ENCODE measurements at places on chromosomes 4 and X.

DNA sequence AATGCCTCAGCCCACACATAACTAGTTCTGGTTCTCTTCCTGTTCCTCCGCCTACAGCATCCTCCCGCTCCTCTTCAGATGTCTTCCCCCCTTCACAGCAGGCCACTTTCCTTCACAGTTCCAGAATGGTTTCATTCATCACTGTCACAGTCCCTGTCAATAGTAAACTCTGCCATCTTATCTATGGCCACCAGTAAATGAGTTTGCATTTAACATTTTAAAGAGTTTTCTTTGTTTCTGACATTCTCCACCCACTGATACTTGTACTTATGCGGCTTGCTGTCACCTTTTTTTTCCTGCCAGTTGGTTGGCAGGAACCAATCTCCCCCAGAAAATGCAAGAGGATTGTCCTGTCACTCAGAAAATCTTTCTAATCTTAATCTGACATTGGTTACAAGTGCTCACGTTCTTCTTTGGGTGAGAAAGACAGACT, 114.1 kb downstream of the GLUD2 start:
- no peaks in the 10 kb centered on the region for H3K36me3 ChIP-seq
- no peak overlapping the region for H3K4me3 ChIP-seq
- no peak overlapping the region for H3K27ac ChIP-seq
- DNase-seq = no peak

GRCh38 chrX:5857232-5857631, 371.4 kb downstream of the NLGN4X start:
- no peaks in the 10 kb centered on the region for H3K36me3 ChIP-seq
- no peak overlapping the region for H3K27ac ChIP-seq
- H3K4me1 ChIP-seq = no peaks in the 10 kb centered on the region
- no peak for DNase-seq
- H3K4me3 ChIP-seq = no peak overlapping the region
- H3K27me3 ChIP-seq = no peaks in the 10 kb centered on the region

DNA sequence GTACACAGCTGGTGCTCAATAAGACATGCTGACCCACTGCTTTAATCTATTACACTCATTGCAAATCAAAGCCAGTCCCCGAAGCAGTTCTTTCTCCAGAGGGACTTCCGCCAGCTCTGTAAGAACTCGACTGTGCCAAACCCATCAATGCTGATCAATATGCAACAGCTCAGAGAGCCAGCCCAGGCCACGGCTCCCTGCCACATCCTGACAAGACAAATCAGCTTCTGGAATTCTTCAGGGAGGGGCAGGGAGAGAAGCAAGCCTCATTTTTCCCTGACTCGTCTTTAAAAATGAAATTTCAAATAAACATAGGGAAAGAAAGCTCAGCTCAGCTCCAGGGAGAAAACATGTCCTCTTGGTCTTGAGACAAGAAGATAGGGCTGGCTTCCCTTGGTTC, 5.3 kb upstream of the ADRA2C start:
- no peak for DNase-seq
- no peak overlapping the region for H3K27ac ChIP-seq
- no peaks in the 10 kb centered on the region for H3K4me1 ChIP-seq
- peaks cover 26% of the 10 kb centered on the region for H3K27me3 ChIP-seq
- no peak overlapping the region for H3K4me3 ChIP-seq
- H3K36me3 ChIP-seq = no peaks in the 10 kb centered on the region

- peaks cover 6% of the 10 kb centered on the region for H3K4me1 ChIP-seq
- H3K36me3 ChIP-seq = no peaks in the 10 kb centered on the region
- DNase-seq = no peak
- H3K27me3 ChIP-seq = no peaks in the 10 kb centered on the region
Measured at GRCh38 chrX:66731398-66731797, 92.5 kb upstream of the EDA2R start.

DNA sequence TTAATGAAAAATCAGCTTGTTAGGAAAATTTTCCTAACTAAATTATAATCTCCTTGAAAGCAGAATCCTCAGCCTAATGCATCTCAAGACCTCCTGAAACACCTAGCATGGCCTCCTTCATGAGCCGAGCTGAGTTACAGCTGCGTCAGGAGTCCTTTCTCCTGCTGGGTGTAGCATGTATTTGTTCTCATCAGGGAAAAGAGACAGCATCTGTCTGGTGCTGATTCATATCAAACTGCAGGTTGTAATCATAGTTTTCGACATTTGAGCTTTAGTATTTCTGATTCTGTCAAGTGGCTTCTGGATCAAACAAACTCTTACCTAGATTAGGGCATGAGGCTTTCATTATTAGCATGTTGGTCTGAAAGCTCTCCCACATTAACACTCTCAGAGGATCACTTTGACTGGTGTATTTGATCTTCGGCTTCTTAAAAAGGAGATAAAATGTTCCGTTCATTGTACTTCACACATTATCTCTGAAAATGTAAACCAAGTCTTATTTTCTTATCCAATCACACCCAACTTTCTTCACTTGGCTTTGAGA, 140.1 kb upstream of the FRG1 start:
- H3K4me3 ChIP-seq = no peak overlapping the region
- no peaks in the 10 kb centered on the region for H3K4me1 ChIP-seq

DNA sequence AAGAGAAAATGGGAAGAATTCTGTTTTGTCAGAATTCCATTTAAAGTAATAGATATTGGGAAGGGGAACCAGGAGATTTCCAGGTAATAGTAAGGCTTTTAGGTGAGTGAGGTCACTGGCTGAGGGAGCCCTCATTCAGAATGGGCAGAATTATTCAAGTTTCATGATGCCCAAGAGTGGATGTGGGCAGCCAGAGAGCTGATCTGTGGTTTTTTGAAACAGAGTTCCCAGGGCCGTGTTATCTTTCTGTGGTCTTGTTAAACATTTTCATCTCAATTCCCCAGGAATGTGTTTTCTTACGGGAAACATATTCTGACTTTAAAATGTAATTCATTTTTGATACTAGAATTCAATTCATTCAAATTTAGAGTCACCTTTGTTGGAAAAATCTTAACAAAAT, 182.0 kb upstream of the AADAT start:
- H3K4me1 ChIP-seq = no peaks in the 10 kb centered on the region
- DNase-seq = no peak
- H3K36me3 ChIP-seq = no peaks in the 10 kb centered on the region
- no peaks in the 10 kb centered on the region for H3K27me3 ChIP-seq
- no peak overlapping the region for H3K27ac ChIP-seq
- no peak overlapping the region for H3K4me3 ChIP-seq

DNA sequence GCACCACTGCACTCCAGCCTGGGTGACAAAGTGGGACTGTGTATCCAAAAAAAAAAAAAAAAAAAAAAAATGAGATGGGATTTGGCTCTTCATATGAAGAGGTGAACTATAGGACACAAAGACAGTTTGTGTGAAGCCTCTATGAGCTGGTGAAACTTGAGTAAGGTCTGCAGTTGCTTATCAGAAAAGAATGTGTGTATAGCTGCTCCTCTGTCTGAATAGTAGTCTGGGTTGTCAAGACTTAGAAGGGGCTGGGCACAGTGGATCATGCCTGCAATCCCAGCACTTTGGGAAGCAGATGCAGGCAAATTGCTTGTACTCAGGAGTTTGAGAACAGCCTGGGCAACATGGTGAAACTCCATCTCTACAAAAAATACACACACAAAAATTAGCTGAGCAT, 82.8 kb downstream of the ARSF start:
- no peak for DNase-seq
- H3K4me3 ChIP-seq = no peak overlapping the region
- H3K27me3 ChIP-seq = no peaks in the 10 kb centered on the region
- H3K4me1 ChIP-seq = no peaks in the 10 kb centered on the region
- no peak overlapping the region for H3K27ac ChIP-seq
- no peaks in the 10 kb centered on the region for H3K36me3 ChIP-seq

- H3K27me3 ChIP-seq = no peaks in the 10 kb centered on the region
- no peak for DNase-seq
- no peak overlapping the region for H3K4me3 ChIP-seq
- H3K36me3 ChIP-seq = no peaks in the 10 kb centered on the region
- H3K4me1 ChIP-seq = no peaks in the 10 kb centered on the region
Measured at GRCh38 chr4:91914176-91914804, 389.5 kb upstream of the GRID2 start.

DNA sequence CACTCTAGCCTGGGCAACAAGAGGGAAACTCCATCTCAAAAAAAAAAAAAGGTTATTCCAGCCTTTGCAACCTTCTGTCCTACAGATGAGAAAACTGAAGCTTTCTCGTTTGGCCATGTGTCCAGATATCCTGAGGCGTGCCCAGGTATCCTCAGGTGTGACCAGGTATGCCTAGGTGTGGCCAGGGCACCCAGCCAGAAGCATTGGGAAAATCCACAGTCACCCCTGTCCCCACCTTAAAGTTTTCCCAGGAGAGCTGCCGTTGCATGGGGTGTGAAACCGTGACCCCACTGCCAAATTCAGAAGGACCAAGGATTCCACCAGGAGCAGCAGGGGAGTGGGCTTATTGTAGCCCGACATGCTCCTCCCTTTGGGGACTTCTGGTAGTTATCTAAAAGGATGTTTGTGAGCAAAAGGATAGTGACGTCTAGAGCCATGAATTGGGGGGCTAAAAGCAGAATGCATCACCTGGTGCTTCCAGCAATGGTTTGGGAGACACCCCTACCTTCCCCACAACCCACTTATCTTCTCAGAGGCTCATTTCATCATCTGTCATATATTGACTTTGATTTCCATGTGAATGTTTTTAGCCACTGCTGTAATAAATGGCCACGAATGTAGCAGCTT, 4.0 kb upstream of the DHRSX start:
- no peak overlapping the region for H3K27ac ChIP-seq
- H3K4me3 ChIP-seq = no peak overlapping the region
- H3K4me1 ChIP-seq = peaks cover 4% of the 10 kb centered on the region
- H3K36me3 ChIP-seq = no peaks in the 10 kb centered on the region

- no peak overlapping the region for H3K27ac ChIP-seq
- no peaks in the 10 kb centered on the region for H3K27me3 ChIP-seq
- no peak overlapping the region for H3K4me3 ChIP-seq
- DNase-seq = no peak
Measured at GRCh38 chr4:120105472-120105871, 38.8 kb upstream of the MAD2L1 start.

GRCh38 chr4:147975933-147976928, 244.3 kb downstream of the ARHGAP10 start:
- no peak for DNase-seq
- no peaks in the 10 kb centered on the region for H3K27me3 ChIP-seq
- H3K27ac ChIP-seq = no peak overlapping the region
- no peaks in the 10 kb centered on the region for H3K36me3 ChIP-seq

GRCh38 chrX:73987166-73987565, 316.8 kb upstream of the ZCCHC13 start:
- H3K27ac ChIP-seq = no peak overlapping the region
- H3K36me3 ChIP-seq = peaks cover 16% of the 10 kb centered on the region
- no peaks in the 10 kb centered on the region for H3K27me3 ChIP-seq
- peaks cover 4% of the 10 kb centered on the region for H3K4me1 ChIP-seq

GRCh38 chr4:61356696-61357095, 156.6 kb downstream of the ADGRL3 start:
- DNase-seq = no peak
- no peak overlapping the region for H3K4me3 ChIP-seq
- no peak overlapping the region for H3K27ac ChIP-seq
- H3K4me1 ChIP-seq = no peaks in the 10 kb centered on the region
- H3K36me3 ChIP-seq = no peaks in the 10 kb centered on the region
- H3K27me3 ChIP-seq = no peaks in the 10 kb centered on the region

DNA sequence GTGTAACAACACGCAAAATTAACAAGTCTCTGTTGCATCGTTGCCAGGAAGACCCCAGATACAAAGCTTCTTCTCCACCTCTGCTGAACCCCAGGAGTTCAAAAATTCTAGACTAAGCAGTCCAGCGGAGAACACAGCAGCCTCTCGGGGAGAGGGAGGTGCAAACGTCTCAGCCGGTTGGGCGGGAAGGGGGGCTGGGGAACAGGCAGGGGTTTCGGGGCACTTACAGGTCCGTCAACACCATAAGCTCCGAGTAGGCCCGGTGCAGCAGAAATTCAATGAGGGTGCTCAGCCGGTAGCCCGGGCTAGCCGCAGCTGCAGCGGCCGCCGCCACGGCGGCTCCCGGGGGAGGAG, 394 bp downstream of the MED14 start:
- H3K27ac ChIP-seq = peak overlapping the region; percentile 92
- H3K27me3 ChIP-seq = no peaks in the 10 kb centered on the region
- DNase-seq = peak; percentile 50
- H3K4me3 ChIP-seq = peak overlapping the region; percentile 86

GRCh38 chr4:177555007-177555574, 112.9 kb upstream of the AGA start:
- DNase-seq = peak; percentile 44
- no peaks in the 10 kb centered on the region for H3K4me1 ChIP-seq
- no peak overlapping the region for H3K27ac ChIP-seq
- H3K4me3 ChIP-seq = no peak overlapping the region
- H3K27me3 ChIP-seq = no peaks in the 10 kb centered on the region

DNA sequence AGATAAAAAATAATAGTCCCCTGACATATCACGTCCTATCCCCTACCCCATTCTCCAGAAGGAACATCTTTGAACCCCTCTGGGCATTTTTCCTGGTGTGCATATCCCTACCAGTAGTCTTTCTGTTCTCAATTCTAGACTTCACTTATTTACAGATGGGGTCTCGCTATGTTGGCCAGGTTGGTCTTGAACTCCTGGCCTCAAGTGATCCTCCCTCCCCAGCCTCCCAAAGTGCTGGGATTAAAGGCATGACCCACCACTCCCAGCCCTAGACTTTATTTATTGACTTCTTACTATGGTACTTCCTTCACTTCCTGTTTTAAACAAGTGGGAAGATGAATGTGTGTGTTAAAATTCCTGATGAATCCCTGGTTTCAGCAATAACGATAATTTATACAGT, 612 bp upstream of the RRAGB start:
- no peak for DNase-seq
- H3K4me3 ChIP-seq = peak overlapping the region; percentile 91
- H3K27ac ChIP-seq = peak overlapping the region; percentile 95
- H3K4me1 ChIP-seq = peaks cover 28% of the 10 kb centered on the region
- peaks cover 10% of the 10 kb centered on the region for H3K36me3 ChIP-seq

GRCh38 chr4:52510939-52511565, 148.0 kb downstream of the USP46 start:
- H3K4me3 ChIP-seq = no peak overlapping the region
- DNase-seq = no peak
- H3K27me3 ChIP-seq = no peaks in the 10 kb centered on the region

GRCh38 chrX:41352329-41352838, 18.4 kb downstream of the DDX3X start:
- H3K27me3 ChIP-seq = no peaks in the 10 kb centered on the region
- H3K4me1 ChIP-seq = peaks cover 36% of the 10 kb centered on the region
- H3K36me3 ChIP-seq = peaks cover 25% of the 10 kb centered on the region

GRCh38 chr4:47155919-47156318, 124.6 kb downstream of the GABRB1 start:
- no peak overlapping the region for H3K27ac ChIP-seq
- no peak overlapping the region for H3K4me3 ChIP-seq
- H3K27me3 ChIP-seq = no peaks in the 10 kb centered on the region
- peaks cover 2% of the 10 kb centered on the region for H3K4me1 ChIP-seq
- no peak for DNase-seq
